ENCODE measurements at places on chromosomes 7 and 10. TPM values are rescaled to one million over a fixed set of nuclear protein-coding genes. Genes with fewer than 3 reads are reported as not detected.

KIFBP gene
- total RNA-seq = 44.1 TPM

SPDYE11 gene
- not detected for total RNA-seq

SFTPA1 gene
- total RNA-seq = not detected

ERLIN1 gene
- total RNA-seq = 58.5 TPM

Data from A549 treated with ZK216348 at 1 μM for 4 hours (cell line).